ENCODE measurements at places on chromosomes 12 and 14. TPM values are rescaled to one million over a fixed set of nuclear protein-coding genes. Genes with fewer than 3 reads are reported as not detected.

TAS2R13 gene
- total RNA-seq, result 0.26 TPM

RDH16 gene
- 0.13 TPM for total RNA-seq

PTCSC3 gene
- total RNA-seq, result not detected

- H3K4me3 ChIP-seq, result no peak overlapping the region
- no peaks in the 10 kb centered on the region for H3K4me1 ChIP-seq
- no peaks in the 10 kb centered on the region for H3K27me3 ChIP-seq
- H3K27ac ChIP-seq, result no peak overlapping the region
Measured at GRCh38 chr14:30138567-30138966, 210.9 kb upstream of the PRKD1 start.

DNA sequence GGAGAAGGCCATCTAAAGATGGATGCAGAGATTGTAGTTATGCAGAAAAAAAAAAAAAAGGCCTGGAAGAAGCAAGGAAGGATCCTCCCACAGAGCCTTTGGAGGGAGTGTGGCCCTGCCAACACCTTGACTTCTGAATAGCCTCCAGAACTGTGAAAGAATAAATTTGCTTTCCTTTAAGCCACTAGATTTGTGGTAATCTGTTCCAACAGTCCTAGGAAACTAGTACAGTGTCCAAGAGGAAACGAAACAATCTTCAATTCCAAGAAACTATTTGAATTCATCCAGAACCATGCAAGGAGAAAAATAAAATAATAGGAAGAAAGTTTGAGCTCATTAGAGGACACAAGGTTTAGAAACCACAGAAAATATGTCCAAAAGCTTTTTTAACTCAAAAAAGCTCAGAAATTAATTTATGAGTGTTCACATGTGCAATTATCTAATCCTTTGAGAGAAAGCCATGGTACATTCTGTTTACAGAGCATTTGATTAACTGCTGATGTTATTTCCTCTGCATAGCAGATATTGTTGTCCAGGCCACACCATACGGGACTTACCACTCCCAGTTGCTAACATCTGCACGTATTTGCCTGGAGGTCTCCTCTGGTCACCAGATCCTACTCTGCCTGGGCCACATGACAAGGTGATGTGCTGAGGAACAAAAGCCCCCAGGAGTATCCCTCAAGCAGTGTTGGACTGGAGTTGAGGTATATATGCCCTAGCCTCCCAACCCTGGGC is 30.0 kb upstream of the STAB2 start:
- H3K27ac ChIP-seq, result no peak overlapping the region
- no peak for DNase-seq
- H3K27me3 ChIP-seq, result no peaks in the 10 kb centered on the region

RAD9B gene
- total RNA-seq, result 0.74 TPM

GRCh38 chr14:23068789-23069412 is 11.6 kb upstream of the CDH24 start:
- DNase-seq, result peak; percentile 49
- H3K4me1 ChIP-seq, result peaks cover 28% of the 10 kb centered on the region
- no peaks in the 10 kb centered on the region for H3K27me3 ChIP-seq
- no peak overlapping the region for H3K4me3 ChIP-seq

SLC39A9 gene
- 53.6 TPM for total RNA-seq

FOXM1 gene
- 66.2 TPM for total RNA-seq

DNA sequence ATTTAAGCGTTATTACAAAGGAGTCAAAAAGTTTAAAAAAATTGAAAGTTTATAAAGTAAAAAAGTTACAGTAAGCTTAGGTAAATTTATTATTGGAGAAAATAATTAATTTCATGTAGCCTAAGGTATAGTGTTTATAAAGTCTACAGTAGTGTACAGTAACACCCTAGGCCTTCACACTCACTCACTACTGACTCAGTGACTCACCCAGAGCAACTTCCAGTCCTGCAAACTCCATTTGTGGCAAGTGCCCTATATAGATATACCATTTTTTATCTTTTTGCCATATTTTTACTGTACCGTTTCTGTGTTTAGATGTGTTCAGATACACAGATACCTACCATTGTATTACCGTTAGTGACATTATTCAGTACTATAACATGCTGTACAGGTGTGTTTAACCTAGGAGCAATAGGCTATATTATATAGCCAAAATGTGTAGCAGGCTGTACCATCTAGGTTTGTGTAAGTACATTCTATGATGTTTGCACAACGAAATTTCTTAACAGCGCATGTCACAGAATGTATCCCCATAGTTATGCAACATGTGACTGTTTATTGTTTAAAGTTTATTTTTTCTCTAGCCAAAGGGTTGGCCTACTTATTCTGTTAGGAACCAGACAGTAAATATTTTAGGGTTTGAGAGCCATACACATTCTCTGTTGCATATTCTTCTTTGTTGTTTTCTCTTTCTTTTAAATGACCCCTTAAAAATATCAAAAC is 155.5 kb downstream of the PCNX1 start:
- DNase-seq, result no peak
- peaks cover 30% of the 10 kb centered on the region for H3K36me3 ChIP-seq
- no peaks in the 10 kb centered on the region for H3K27me3 ChIP-seq

IPO8 gene
- total RNA-seq, result 50.8 TPM

SRRM4 gene
- not detected for total RNA-seq

- no peaks in the 10 kb centered on the region for H3K4me1 ChIP-seq
- H3K27ac ChIP-seq, result no peak overlapping the region
- no peaks in the 10 kb centered on the region for H3K36me3 ChIP-seq
Measured at GRCh38 chr14:53350866-53351265, 197.7 kb upstream of the DDHD1 start.

POTEG gene
- total RNA-seq, result not detected

DHRS1 gene
- 9.8 TPM for total RNA-seq

- H3K27ac ChIP-seq, result no peak overlapping the region
- peaks cover 65% of the 10 kb centered on the region for H3K4me1 ChIP-seq
- no peaks in the 10 kb centered on the region for H3K36me3 ChIP-seq
- DNase-seq, result no peak
- H3K27me3 ChIP-seq, result no peaks in the 10 kb centered on the region
- peak overlapping the region; percentile 28 for H3K4me3 ChIP-seq
Measured at GRCh38 chr12:107373238-107373809, 280.0 kb upstream of the CRY1 start.

GRCh38 chr14:85016496-85016895 is 513.4 kb upstream of the FLRT2 start:
- H3K36me3 ChIP-seq, result no peaks in the 10 kb centered on the region
- H3K4me3 ChIP-seq, result no peak overlapping the region
- no peak overlapping the region for H3K27ac ChIP-seq
- no peaks in the 10 kb centered on the region for H3K4me1 ChIP-seq
- no peaks in the 10 kb centered on the region for H3K27me3 ChIP-seq
- DNase-seq, result no peak

- H3K36me3 ChIP-seq, result no peaks in the 10 kb centered on the region
- no peak overlapping the region for H3K27ac ChIP-seq
- no peak for DNase-seq
- no peaks in the 10 kb centered on the region for H3K4me1 ChIP-seq
- H3K4me3 ChIP-seq, result no peak overlapping the region
Measured at GRCh38 chr12:72234886-72235285, 37.3 kb upstream of the TRHDE start.

- H3K4me3 ChIP-seq, result no peak overlapping the region
- H3K36me3 ChIP-seq, result no peaks in the 10 kb centered on the region
- H3K27me3 ChIP-seq, result no peaks in the 10 kb centered on the region
- no peaks in the 10 kb centered on the region for H3K4me1 ChIP-seq
- no peak overlapping the region for H3K27ac ChIP-seq
Measured at GRCh38 chr12:25882266-25882665, 76.2 kb upstream of the RASSF8 start.

- DNase-seq, result no peak
- H3K27me3 ChIP-seq, result no peaks in the 10 kb centered on the region
- H3K4me1 ChIP-seq, result no peaks in the 10 kb centered on the region
- no peak overlapping the region for H3K27ac ChIP-seq
Measured at GRCh38 chr12:89140602-89141238, 211.6 kb downstream of the DUSP6 start.
